ENCODE measurements at places on chromosomes 2 and 18.

DNA sequence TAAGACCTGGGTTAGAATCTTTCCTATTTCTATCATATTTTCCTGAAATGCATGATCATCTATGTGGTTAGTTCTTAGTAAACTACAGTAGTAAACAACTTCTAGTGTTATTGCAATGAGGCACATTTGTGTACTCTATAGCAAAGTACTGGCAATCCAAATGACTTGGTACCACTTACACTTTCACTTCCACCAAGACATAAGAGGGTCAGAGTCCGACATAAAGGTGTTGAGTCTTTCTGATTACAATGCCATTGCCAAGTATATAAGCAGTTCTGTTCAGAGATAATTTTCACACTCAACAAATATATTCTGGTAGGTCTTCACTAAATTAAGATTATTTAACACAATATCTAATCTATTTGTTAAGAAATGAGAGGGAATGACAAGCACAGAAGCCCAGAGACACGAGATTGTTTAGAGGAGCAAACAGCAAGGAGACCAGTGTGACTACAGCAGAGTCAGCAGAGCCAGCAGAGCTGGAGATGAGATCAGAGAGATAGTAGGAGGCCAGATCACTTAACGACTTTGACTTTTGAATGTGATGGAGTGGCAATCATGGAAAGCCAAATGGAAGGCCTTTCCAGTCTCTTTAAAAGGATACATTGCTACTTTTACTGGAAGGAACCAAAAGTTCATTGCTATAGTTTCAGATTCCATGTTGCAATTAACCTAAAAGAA is 27.5 kb downstream of the SOS1 start:
- no peak for DNase-seq

DNA sequence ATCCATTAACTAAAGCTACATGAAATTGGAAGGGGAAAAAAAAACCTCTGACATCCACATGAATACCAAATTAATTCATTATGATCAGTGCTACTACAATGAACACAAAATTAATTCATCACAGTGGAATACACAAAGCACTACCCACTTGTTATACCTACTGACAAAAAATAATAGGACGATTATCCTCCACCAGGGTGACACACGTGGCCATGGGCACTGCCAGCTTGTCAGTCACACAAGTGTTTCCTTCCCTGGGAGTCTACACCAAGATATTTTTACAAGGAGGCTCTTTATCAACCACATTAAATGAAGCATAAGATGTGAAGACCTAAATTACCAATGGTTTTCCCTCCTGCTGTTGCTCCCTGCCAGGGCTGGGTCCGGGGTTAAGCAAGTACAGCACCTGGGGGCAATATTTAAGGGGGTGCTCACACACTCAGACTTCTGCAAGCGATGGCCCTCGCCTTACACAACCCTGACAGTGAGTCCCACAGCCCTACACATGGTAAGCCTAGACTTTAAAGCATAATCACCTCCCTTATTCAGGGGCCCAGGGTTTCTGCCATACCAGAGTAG is 90.1 kb downstream of the TCF4 start:
- DNase-seq, result no peak

- no peak for DNase-seq
These were observed 51.5 kb upstream of the NFATC1 start for GRCh38 chr18:79344208-79344581.

- DNase-seq, result no peak
These were observed 336.6 kb downstream of the PAX3 start for GRCh38 chr2:221962186-221962585.

GRCh38 chr2:229050133-229050532 is 221.0 kb downstream of the PID1 start:
- DNase-seq, result no peak

GRCh38 chr2:127007652-127008051 is 99.3 kb downstream of the BIN1 start:
- no peak for DNase-seq

- DNase-seq, result no peak
These were observed 5.0 kb downstream of the INO80D start for GRCh38 chr2:206080927-206081326.

GRCh38 chr2:200750323-200750910 is 61.3 kb upstream of the BZW1 start:
- DNase-seq, result no peak

GRCh38 chr2:108564510-108564909 is 30.2 kb downstream of the LIMS1 start:
- no peak for DNase-seq

DNA sequence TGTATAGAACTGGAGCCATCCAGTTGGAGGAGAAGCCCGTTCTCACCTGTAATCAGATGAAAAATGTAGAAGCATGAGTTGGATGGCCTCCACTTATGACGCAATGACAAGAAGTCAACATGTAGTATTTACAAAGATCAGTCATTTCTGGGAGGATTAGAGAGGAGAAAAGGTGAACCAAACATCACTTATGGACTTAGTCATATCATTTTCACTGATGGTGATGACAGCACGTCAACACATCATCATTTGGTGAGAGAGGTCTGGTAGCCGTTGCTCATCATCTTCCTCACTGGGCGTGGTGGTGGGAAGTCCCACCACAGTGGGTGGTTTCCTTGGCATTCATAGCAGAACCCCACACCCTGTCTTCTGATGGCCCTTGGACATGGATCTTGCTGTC is 264.2 kb upstream of the EPAS1 start:
- no peak for DNase-seq

- DNase-seq, result no peak
These were observed 47.6 kb upstream of the FAM124B start for GRCh38 chr2:224449212-224450147.

DNA sequence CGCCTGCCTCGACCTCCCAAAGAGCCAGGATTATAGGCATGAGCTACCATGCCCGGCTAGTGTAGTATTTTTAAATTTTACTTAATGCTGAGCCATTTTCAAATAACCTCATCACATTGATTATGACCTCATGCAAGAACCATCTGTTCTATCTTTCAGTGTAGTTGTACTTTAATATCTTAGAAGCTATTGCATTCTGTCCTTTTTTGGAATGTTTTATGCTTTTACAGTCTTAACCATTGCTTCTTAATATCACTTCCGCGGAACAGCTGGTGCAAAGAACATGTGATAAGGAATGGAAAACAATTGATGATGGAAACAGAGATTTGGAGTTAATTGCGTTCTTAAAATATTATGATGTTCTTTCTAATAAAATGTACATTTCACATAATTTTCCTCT is 2.7 kb downstream of the GEN1 start:
- DNase-seq, result no peak

DNA sequence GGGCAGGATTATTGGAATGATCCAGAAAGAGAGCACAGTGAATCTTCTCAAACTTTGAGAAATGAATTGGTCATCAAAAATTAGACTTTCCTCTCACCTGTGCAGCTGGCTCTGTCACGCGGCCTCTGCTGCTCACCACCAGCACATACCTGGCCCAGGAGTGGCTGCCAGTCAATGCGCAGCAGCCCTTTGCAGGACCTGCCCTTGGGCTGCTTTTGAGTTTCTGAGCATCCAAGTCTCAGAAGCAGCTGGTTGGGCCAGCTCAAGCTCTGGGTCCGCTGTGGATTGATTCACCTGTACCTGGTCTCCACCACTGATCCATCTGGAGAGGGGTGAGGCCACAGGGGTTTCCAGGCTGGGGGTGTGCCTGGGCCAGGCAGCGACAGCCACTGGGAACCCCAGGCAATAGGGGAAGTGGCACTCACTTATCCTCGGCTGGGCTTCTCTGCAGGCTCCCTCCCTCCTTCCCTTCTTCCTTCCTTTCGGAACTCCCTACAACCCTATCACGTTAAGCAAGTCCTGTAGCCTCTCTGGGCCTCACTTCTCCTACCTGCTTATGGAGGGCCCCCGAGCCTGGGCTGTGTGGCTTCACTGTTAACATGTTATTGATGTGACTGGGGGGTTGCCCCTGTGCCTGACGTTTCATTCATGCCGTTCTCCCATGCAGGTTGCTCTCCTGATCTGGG is 48.1 kb downstream of the SH3BP4 start:
- DNase-seq, result no peak

GRCh38 chr2:80496346-80496745 is 191.8 kb upstream of the LRRTM1 start:
- DNase-seq, result no peak

DNA sequence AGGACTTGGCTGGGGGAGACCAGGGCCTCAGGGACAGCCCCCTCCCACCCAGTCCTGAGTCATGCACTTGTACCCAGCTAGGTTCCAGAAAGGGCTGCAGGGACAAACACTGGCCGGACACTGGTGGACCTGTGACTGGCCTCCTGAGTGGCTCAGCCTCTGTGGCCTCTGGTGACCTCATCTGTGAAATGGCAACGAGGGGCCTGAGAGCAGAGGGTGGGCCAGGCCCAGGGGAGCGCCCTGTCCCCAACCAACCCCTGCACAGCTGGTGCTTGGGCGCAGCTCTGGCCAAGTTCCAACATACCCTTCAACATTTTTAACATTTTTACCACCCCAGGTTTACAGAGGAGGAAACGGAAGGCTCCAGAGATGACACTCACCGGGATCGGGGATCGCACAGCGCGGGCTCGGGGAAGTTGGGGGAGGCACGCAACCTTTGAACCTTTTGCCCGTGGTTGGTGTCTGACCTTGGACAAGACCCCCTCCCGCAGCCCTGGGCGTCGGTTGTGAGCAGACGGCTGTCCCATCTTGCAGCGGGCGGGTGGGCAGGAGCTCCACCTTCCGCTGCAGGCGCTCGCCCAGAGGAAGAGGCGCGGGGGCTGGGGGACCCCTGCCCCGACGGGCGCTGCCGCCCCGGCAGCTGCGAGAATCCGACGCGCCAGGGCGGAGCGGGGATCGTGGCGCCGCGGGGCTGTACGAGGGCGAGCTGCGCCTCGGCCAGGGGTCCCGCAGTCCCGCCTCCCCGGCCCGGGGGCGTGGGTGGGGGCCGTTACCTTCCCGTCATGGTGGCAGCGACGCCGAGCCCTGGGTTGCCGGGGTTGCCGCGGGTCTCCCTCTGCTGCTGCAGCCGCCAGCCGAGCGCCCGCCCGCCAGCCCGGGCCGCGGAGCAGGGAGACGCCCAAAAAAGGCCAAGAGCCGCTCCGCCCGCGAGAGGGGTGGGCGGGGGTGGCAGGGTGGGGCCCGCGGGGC is 805 bp downstream of the LIMS2 start:
- DNase-seq, result no peak

DNA sequence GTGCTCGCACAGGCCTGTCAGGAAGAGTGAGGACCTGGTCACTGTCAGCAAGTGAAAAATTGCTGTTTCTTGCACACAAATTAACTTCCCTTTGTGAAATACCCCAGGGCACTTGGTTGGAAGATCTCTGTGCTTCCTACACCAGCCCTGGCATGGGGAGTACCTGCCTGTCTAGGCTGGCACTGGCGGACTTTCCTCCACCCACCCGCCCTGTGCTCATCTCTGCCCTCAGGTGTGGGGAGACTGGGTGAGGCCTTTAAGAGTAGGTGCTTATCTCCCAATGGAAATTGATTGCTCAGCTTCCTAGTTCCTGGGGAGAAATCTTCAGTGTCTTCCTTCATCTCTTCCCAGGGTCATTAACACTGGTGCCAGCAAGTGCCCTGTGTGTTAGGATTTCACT is 42.1 kb downstream of the IMPA2 start:
- DNase-seq, result no peak

GRCh38 chr2:201440182-201440581 is 11.1 kb downstream of the TRAK2 start:
- DNase-seq, result no peak

DNA sequence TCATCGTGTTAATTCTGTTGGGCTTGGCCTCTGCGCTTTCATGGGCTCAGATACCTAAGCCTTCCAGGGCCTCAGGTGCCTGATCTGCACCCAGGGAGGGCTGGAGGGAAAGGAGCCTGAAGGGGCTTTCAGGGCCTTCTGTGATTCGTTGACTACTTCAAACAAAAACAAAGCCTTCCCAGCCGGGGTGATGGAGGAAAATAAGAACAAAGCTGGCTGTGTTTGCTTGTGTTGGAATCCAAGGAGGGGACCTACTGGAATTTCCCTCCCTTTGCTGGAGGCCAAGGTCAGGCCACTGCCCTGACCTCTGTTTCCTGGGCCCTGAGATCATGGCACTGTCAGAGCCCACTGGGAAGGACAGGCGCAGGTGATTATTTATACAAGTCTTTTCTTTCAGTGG is 135.3 kb downstream of the KLHL29 start:
- DNase-seq, result no peak

DNA sequence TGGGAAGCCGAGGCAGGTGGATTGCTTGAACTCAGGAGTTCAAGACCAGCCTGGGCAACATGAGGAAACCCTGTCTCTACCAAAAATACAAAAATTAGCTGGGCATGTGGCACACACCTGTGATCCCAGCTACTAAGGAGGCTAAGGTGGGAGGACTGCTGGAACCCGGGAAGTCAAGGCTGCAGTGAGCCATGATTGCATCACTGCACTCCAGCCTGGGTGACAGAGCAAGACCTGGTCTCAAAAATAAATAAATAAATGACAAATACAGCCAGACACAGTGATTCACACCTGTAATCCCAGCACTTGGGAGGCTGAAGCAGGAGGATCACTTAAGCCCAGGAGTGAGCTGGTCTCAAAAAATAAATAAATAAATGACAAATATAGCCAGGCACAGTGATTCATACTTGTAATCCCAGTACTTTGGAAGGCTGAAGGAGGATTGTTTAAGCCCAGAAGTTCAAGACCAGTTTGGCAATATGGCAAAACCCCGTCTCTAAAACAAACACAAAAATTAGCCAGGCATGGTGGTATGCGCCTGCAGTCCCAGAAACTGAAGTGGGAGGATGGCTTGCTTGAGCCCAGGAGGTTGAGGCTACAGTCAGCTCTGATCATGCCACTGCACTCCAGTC is 6.2 kb downstream of the KANSL3 start:
- no peak for DNase-seq

DNA sequence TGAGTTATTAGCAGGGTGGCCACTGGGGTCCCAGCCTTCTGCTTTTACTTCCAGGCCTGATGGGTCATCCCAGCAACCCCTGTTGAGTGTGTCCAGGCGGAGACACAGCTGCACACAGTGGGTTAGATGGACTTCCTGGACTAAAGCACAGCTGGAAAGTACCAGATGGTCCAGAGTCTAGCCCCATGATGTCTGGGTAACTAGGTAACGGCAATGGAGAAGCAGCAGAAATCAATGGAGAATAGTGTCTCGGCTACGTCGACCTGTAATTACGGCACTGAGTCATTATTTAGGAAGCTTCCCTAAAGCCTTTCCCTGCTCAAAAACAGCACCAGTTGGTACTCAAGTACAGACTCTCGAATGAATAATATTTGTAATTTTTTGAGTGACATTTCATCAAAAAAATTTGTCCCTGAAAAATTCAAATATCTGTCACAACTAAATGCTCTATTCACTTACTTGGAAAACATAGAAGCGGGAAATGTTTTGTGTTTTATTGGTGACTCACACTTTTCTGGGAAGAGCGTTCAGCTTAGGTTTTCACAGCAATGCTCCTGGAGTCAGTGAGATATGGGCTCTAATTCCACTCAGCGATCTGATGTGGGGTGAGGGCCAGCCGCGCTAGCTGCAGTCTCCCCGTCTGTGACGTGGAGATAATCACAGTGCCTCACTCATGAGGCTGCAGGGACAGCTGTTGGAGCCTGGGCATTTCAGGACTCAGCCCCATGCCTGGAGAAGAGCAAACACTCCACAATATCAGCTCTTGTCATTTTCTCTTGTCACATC is 16.2 kb upstream of the ARL4C start:
- no peak for DNase-seq

- no peak for DNase-seq
These were observed 83.5 kb downstream of the OSBPL6 start for GRCh38 chr2:178277741-178278197.

Measured in NCI-H1436 (cell line).